Lower lobe of right lung (tissue), 2 donors: ENCODE measurements at places on chromosomes 2 and 18. TPM values are rescaled to one million over a fixed set of nuclear protein-coding genes. Genes with fewer than 3 reads are reported as not detected.

Gene LRRC30
- total RNA-seq, result not detected

Gene POU3F3
- not detected for total RNA-seq

Gene GCG
- total RNA-seq, result not detected

Gene SLC9A4
- not detected for total RNA-seq

Gene IL1R1
- 152 TPM for total RNA-seq

- no peak overlapping the region for H3K4me3 ChIP-seq
- H3K27me3 ChIP-seq, result no peaks in the 10 kb centered on the region
- no peaks in the 10 kb centered on the region for H3K4me1 ChIP-seq
- no peak overlapping the region for H3K27ac ChIP-seq
- no peaks in the 10 kb centered on the region for H3K36me3 ChIP-seq
Measured at GRCh38 chr18:42758852-42759251, 356.6 kb downstream of the RIT2 start.

DNA sequence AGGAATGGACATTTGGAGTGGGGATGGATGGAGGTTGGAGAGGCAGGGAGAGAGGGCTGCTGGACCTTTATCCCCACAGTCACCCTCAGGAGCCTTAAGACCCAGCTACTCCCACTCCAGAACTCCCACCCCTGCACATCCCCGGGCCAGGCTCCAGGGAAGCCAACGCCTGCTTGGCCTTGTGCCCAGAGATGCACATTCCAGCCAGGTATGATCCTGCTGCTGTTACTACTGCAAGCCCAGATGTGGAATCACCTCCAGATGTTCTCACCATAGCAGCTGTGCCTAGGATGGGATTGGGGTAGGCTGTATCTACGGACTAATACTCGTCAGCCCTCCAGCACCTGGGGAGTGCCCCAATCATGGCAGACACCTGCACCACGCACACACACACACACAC lies 71.7 kb downstream of the ZFP36L2 start:
- no peaks in the 10 kb centered on the region for H3K27me3 ChIP-seq
- DNase-seq, result no peak
- no peaks in the 10 kb centered on the region for H3K36me3 ChIP-seq
- H3K4me1 ChIP-seq, result peaks cover 41% of the 10 kb centered on the region
- H3K4me3 ChIP-seq, result no peak overlapping the region
- H3K27ac ChIP-seq, result no peak overlapping the region

GRCh38 chr2:198314559-198315153 lies 510.3 kb downstream of the PLCL1 start:
- DNase-seq, result no peak
- H3K27me3 ChIP-seq, result no peaks in the 10 kb centered on the region
- H3K4me1 ChIP-seq, result no peaks in the 10 kb centered on the region
- H3K36me3 ChIP-seq, result no peaks in the 10 kb centered on the region

- no peaks in the 10 kb centered on the region for H3K4me1 ChIP-seq
- H3K27ac ChIP-seq, result no peak overlapping the region
- H3K4me3 ChIP-seq, result no peak overlapping the region
- H3K27me3 ChIP-seq, result no peaks in the 10 kb centered on the region
- DNase-seq, result no peak
Measured at GRCh38 chr2:99641999-99642398, 152.2 kb upstream of the REV1 start.

- peaks cover 13% of the 10 kb centered on the region for H3K4me1 ChIP-seq
- no peak for DNase-seq
- H3K36me3 ChIP-seq, result no peaks in the 10 kb centered on the region
- no peak overlapping the region for H3K4me3 ChIP-seq
- H3K27ac ChIP-seq, result peak overlapping the region; percentile 53
Measured at GRCh38 chr2:30177956-30178355, 31.1 kb downstream of the YPEL5 start.

DNA sequence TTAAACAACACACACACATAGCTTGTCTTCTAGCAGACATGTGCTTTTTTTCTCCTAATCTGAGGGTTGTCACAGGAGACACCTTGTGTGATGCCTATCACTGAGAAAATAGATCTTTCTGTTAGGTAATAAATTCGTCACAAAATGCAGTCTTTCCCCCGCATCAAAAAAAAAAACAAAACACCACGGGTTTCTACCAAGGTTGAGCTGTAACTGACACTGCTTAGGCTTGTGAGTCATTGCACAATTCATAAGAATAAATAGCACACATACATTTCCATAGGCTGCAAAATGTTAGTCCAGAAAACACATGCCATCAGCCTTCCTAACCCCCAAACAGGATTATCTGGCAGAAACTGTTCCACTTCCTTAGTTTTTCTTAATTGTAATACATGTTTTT lies 6.5 kb downstream of the TMEM163 start:
- DNase-seq, result no peak
- no peak overlapping the region for H3K4me3 ChIP-seq
- H3K4me1 ChIP-seq, result peaks cover 7% of the 10 kb centered on the region
- H3K36me3 ChIP-seq, result no peaks in the 10 kb centered on the region
- peaks cover 28% of the 10 kb centered on the region for H3K27me3 ChIP-seq
- H3K27ac ChIP-seq, result no peak overlapping the region

DNA sequence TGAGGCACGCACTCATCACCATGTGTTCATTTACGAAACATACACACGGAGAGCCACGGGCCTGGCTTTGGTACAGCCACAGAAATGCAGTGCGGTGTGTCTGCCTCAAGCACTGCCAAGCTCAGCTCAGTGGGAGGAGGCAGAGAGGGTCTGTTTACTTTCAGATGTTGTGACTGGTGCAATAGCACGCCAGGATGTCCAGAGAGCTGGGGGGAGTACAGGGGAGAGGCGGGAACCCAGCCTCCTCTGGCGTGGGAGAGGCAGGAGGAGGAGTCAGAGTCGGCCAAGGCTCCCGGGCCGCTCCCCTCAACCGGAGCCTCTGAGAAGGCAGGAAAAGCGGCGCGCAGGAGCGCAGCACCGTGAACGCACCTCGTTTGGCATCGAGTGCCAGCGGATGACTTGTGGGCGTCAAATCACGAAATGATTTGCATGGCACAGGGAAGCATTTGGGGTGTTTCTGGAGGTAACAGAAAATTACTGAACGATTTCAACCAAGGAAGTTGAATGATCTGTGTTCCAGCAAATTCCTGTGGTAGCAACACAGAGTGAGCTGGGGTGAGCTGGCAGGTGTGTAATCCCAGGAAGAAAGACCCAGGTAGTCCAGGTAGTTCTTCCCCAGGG lies 143.0 kb downstream of the ZNF516 start:
- no peak overlapping the region for H3K27ac ChIP-seq
- no peaks in the 10 kb centered on the region for H3K4me1 ChIP-seq
- DNase-seq, result no peak
- no peaks in the 10 kb centered on the region for H3K27me3 ChIP-seq

- no peaks in the 10 kb centered on the region for H3K4me1 ChIP-seq
- no peaks in the 10 kb centered on the region for H3K36me3 ChIP-seq
- no peak overlapping the region for H3K27ac ChIP-seq
- DNase-seq, result no peak
Measured at GRCh38 chr2:107282135-107282534, 396.2 kb upstream of the ST6GAL2 start.

DNA sequence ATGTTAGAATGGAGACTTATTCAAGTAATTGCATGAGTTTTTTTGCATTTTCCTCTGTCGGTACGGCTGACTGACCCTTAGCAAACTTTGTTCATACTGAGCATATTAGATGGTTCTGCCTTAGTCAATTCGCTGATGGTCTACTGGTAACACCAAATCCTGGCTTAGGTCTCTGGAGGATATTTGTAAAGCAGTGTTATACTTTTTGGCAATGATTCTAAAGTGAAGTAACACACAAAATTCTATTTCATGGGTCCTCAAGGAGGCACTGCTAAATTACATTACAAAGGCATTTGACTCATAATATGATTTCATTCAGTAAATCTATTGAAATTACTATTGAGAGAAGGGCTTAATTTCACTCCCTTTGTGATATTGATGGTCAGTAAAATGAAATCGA lies 246.8 kb upstream of the RASGRP3 start:
- no peaks in the 10 kb centered on the region for H3K4me1 ChIP-seq
- no peak for DNase-seq
- no peak overlapping the region for H3K27ac ChIP-seq
- no peaks in the 10 kb centered on the region for H3K27me3 ChIP-seq
- no peak overlapping the region for H3K4me3 ChIP-seq

- no peaks in the 10 kb centered on the region for H3K4me1 ChIP-seq
- H3K27ac ChIP-seq, result no peak overlapping the region
- no peak for DNase-seq
- H3K27me3 ChIP-seq, result no peaks in the 10 kb centered on the region
Measured at GRCh38 chr2:234071664-234072063, 21.2 kb downstream of the SPP2 start.

GRCh38 chr2:97774425-97774824 lies 61.0 kb downstream of the ZAP70 start:
- no peak overlapping the region for H3K4me3 ChIP-seq
- no peak overlapping the region for H3K27ac ChIP-seq
